NCI-H2171 (cell line): ENCODE measurements at places on chromosomes 16 and 17.

GRCh38 chr16:19991614-19992013, 82.1 kb downstream of the GPR139 start:
- DNase-seq = no peak

GRCh38 chr17:78589885-78590284, 12.7 kb upstream of the DNAH17 start:
- DNase-seq = no peak

- DNase-seq = no peak
Observed at GRCh38 chr16:12228602-12229499, 252.3 kb downstream of the SNX29 start.

GRCh38 chr16:66028510-66029216, 337.8 kb upstream of the CDH5 start:
- DNase-seq = no peak

DNA sequence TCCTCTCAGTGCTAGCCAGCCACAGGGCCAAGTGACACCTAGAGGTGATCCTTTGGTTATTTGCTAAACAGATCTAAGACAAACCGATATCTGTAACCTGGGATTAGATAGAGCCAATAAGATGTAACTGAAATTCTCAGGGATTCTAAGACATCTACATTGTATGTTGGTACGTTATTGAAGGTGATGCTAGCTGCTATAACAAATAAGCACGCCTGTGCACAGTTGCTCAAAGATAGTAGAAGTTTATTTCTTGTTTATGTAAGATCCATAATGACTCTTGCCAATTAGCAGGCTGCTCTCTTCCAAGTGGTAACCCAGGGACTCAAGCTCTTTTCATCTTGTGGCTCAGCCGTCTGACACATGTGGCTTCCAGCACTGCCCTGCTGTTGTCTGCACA, 370.3 kb downstream of the WWOX start:
- no peak for DNase-seq

GRCh38 chr17:40447148-40447644, 3.9 kb downstream of the IGFBP4 start:
- DNase-seq = no peak
